Stimulated activated naive CD8-positive, alpha-beta T cell treated with anti-CD3 and anti-CD28 coated beads, Interleukin-15, Interleukin-2, amounts not matched to agents 100 U/mL and 50 U/mL, for 24 hours (primary cell): ENCODE measurements at places on chromosomes 3 and 15.

- no peak for DNase-seq
Measured at GRCh38 chr15:28929200-28929599, 43.4 kb downstream of the APBA2 start.

- no peak for DNase-seq
Measured at GRCh38 chr3:121736112-121736511, 13.4 kb downstream of the GOLGB1 start.

- no peak for DNase-seq
Measured at GRCh38 chr3:39712413-39713048, 96.9 kb upstream of the MYRIP start.

GRCh38 chr3:10753964-10754363 lies 62.1 kb upstream of the SLC6A11 start:
- peak; percentile 59 for DNase-seq

DNA sequence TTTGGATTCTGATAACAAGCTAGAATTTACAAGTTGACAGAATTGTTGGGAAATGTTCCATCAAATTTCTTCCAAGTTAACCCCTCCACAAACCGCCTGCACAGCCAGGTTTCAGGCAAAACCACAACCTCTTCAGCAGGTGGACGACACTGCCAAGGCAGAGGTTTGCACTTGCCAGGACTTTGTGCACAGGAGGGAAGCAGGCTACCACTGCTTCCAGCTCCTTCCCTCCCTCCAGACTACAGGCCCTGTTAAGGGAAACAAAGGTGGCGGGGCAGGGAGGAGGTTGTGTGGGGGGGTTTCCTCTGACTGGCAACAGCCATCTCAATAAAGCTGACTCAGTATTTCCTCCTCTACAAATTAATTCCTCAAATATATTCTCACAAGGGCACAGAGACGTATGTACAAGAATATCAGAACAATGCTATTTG lies 42.2 kb downstream of the TBC1D2B start:
- peak; percentile 52 for DNase-seq

- no peak for DNase-seq
Measured at GRCh38 chr15:75235760-75236729, 22.1 kb upstream of the GOLGA6C start.

GRCh38 chr3:159806412-159806811 lies 182.2 kb upstream of the IL12A start:
- no peak for DNase-seq

DNA sequence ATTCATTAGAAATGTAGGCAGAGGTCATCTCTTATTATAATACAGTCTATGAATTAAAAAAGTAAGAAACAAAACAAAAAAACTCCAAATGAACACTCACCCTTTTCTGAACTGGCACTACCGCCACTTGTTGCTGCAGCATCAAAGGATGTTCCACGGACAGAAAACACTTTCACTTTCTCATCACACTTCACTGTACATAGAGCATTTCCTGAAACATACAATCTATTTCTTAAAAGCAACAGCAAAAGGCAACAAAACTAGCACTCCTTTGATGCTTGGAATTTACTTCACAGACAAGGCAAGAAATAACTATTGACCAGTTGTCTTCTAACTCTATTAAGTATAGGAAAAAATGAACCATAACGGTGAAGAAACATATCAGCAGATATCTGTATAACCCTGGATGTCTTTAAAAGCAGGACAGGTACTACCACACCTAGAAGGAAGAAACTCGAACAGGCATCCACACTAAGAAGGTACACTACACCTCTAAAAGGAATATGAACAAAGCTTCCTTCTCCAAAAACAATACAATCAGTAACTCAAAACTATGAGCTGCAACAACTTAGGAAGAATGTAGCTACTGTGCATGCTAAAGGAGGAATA lies 24.9 kb downstream of the ETFA start:
- DNase-seq: peak; percentile 8

DNA sequence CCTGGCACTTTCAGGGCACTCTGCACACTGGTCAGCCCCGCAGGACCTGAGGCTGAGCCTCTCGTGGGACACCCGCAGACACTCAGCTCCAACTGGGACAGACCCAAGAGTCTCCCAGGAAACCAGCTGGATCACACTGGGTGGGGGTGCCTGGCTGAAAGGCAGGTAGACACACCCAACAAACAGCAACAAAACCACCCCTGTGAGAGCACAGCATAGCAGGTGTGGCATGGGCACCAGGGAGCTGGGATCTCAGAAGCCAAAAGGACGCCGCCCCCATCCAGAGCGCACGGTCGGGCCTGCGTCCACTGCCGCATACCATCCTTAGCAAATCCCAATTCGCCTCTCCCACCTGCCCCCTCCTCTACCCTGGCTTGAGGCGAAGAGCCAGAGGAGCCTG lies 154.2 kb upstream of the LINGO1 start:
- no peak for DNase-seq

- DNase-seq: no peak
Measured at GRCh38 chr3:3288255-3288654, 108.8 kb upstream of the CRBN start.

GRCh38 chr3:197021231-197021630 lies 8.4 kb downstream of the MELTF start:
- no peak for DNase-seq

DNA sequence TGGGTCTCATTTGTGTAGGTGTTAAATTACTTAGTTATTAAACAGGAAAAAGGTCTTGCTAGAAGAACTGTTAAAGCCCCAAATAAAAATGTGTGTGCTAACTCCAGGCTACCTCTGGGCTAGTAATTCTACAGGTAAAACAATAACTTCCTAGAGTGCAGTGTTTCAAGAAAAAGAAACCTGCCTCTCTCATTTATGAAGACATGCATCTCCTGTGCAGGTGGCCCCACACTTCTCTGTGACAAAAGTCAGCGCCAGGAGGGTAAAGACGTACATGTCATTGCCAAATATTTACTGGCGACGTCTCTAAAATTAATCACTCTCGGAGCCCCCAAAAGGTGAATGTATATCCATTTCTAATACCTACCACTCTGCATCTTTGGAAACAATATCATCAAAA lies 131.7 kb downstream of the FOXP1 start:
- DNase-seq: no peak

DNA sequence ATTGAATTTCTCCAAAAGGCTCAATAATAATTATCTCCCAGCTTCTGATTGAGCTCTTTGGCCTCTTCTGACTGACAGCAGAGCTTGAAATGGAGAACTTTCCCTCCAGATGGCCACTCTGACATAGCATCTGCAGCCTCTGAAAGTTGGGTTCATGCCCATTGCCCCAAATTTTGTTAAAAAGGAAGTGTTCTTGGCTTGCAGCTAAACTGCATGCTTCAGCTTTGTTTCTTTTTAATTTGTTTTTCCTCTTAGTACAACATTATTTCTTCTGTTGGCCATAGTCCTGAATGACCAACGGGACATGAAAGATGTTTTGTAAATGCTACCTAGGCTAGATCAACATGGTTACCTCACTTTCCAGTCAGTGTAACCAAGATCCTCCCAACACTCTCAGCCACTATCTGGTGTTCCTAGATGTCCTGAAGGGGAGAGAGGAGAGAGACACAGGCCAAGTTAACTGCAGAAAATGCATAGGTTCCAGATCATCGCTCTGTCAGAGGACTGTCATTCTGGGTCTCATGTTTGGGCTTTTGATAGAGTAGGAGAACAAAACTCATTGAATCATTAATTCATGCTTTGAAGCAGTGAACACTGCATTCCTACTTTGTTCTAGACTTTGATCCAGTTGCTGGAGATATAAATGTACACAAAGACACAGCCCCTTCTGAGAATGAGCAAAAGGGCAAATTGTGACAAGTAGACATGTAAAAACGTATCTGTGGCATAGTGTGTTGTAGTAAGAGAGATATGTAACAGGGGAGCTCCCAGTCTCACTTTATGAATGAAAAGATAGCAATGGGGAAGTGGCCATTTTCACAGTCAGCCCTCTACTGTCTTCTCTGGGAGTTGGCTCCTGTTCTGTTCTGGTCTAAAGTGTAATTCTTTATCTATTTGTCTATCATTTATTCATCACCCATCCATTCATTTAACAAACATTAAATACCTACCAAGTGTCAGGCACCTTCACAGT lies 156.2 kb downstream of the ZNF621 start:
- DNase-seq: no peak

DNA sequence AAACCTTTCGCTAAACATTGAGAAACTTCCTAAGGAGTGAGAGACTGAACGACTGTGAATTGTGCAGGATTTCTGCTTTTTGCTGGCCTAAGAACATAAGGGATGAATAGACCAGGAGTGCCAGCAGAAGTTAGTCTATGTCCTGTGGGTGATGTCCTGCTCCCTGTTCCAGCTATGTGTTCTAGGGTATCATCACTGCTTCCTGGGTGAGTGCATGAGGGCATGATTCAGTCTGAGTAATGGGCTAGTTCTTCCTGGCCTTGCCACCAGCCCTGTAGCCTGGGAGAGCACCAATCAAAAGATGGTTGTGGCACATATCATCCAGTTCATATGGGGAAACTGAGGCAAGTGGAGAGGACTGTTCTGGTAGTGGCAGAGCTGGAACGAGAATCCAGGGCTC lies 153.9 kb upstream of the TPM1 start:
- DNase-seq: no peak

GRCh38 chr3:193078996-193079753 lies 161.5 kb upstream of the MB21D2 start:
- DNase-seq: no peak

GRCh38 chr3:57065588-57065987 lies 5.1 kb downstream of the SPATA12 start:
- no peak for DNase-seq

- no peak for DNase-seq
Measured at GRCh38 chr15:29566914-29567313, 255.4 kb downstream of the TJP1 start.

GRCh38 chr3:182965861-182966366 lies 14.4 kb downstream of the DCUN1D1 start:
- DNase-seq: no peak

- no peak for DNase-seq
Measured at GRCh38 chr3:156474560-156475389, 80.1 kb downstream of the SSR3 start.

DNA sequence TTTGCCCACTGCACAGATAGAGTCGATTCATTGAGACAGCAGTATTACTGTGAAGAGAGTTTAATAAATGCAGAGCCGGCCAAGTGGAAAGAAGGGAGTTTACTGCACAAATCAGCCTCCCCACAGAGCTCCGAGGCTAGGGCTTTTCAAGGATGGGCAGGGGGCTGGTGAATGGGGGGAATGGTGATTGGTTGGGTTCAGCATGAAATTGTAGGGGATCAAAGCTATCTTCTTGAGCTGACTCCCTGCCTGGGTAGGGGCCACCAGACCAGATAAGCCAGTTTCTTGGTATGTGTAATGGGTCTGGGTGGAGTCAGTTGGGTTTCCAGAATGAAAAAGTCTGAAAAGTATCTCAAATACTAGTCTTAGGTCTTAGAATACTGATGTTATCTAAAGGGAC lies 66.6 kb downstream of the SYNPR start:
- no peak for DNase-seq

DNA sequence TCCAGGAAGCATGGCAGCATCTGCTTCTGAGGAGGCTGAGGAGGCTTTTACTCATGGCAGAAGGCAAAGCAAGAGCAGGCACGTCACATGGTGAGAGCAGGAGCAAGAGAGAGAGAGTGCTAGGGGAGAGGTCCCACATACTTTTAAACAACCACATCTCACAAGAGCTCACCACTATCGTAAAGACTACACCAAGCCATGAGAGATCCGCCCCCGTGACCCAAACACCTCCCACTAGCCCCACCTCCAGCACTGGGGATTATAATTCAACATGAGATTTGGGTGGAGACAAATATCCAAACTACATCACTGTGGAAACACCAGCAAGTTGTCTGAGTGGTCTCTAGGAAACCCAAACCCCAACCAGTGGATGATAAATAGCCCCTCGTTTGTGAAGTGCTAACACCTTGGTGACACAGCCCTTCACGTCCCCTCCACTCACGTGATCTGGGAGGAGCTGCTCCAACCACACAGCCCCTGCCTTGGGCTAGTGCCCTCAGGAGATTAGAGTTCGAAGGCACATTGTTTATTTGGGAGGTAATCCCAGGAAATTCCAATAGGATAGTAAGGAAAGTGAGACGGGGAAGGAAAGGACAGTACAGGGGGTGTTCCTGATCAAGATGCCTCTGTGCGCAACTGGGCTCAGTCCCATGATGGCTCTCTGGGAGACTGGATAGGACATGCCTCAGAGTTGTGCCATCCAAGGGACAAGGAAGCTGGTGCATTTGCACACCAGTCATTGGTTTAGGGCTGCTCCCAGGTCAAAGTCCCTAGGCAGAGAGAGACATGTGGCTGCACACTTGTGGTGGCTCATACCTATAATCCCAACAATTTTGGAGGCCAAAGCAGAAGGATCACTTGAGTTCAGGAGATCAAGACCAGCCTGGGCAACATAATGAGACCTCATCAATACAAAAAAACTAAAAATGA lies 80.6 kb upstream of the CTNNB1 start:
- peak; percentile 12 for DNase-seq

DNA sequence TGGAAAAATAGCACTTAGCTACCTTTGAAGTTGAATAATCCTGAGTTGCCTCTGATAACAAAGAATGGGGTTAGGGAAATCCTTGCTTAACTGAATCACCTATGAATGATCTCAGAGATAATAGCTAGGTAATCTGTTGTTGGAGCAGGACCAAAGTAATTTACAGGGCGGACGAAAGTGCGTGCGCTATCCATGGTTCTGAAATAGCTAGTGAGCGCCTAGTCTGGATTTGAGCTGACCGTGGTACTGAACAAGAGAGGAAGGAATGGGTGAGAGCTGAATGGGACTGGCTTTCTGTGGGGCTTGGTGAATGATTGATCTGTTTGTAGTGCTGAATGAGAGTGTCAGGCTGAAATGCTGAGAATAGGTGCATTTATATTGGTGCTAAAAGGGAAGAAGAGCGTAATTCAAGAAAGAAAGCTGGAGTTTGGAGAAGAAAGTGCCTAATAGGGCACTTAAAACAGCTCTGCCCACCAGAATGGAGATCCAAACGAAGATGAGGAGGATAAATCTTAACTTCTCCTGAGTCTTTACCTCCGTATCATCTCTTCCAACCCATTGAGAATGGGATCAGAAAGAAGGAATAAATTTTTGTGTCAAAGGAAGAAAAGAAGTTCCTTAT lies 10.1 kb downstream of the SCN10A start:
- DNase-seq: peak; percentile 45

GRCh38 chr15:85899927-85900326 lies 105.2 kb upstream of the KLHL25 start:
- DNase-seq: no peak

- no peak for DNase-seq
Measured at GRCh38 chr3:14082108-14082657, 42.5 kb downstream of the CHCHD4 start.

- no peak for DNase-seq
Measured at GRCh38 chr15:88833731-88834100, 30.5 kb downstream of the ACAN start.

GRCh38 chr3:194885766-194886165 lies 200.1 kb downstream of the FAM43A start:
- no peak for DNase-seq

GRCh38 chr3:126135406-126136076 lies 44.8 kb downstream of the ALDH1L1 start:
- no peak for DNase-seq

DNA sequence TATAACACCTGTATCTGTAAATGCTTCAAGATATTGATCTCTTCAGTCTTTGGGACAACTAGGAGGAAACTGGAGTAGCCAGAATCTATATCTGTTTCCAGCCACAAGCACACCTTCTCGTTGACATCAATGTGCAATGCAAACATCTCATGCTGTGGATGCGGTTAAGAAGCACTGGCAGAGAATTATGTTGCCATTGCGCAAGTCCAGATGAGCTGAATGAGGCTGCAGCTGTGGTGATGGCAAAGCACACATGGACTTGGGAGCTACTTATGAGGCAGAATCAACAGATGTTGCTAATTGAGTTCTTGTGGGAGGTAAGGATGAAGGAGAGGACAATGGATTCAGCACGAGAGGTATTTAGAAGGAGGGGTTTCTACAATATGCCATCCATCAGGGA lies 90.9 kb downstream of the STRIT1 start:
- DNase-seq: no peak
